ENCODE measurements at places on chromosomes 16 and 17.

DNA sequence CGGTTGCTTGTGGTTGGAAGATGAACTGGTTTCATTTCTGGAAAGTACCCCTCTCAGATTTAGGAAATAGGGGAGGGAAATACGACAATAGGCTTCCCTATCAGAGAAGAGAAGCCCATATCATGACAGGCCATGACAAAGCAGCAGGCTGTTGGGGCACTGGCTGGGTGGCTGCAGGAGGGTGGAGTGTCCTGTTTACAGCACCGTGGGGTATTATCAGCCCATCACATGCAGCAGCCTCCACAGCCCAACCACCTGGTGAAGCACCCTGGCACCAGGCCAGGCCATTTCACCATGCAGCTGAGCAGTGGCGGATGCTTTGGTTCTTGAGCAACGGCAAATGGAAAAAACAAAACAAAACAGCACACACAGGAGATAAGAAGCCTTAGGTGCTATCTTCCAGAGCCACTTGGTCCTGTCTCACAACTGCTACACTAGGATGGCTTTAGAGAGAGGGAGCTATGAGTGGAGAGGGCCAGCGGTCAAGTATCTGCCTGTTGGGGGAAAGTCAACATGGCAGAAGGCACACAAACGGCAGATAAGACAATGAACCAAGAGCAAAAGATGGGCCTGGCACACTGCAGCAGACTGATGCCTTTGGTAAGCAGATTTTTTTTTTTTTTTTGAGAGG is 24.2 kb downstream of the FAM117A start:
- DNase-seq = no peak
- H3K4me1 ChIP-seq = no peaks in the 10 kb centered on the region
- H3K27ac ChIP-seq = no peak overlapping the region
- H3K4me3 ChIP-seq = no peak overlapping the region
- H3K27me3 ChIP-seq = no peaks in the 10 kb centered on the region

GRCh38 chr17:50072130-50072529 is 16.2 kb downstream of the ITGA3 start:
- H3K4me3 ChIP-seq = no peak overlapping the region
- no peaks in the 10 kb centered on the region for H3K36me3 ChIP-seq
- no peaks in the 10 kb centered on the region for H3K4me1 ChIP-seq
- DNase-seq = no peak
- H3K27me3 ChIP-seq = no peaks in the 10 kb centered on the region

DNA sequence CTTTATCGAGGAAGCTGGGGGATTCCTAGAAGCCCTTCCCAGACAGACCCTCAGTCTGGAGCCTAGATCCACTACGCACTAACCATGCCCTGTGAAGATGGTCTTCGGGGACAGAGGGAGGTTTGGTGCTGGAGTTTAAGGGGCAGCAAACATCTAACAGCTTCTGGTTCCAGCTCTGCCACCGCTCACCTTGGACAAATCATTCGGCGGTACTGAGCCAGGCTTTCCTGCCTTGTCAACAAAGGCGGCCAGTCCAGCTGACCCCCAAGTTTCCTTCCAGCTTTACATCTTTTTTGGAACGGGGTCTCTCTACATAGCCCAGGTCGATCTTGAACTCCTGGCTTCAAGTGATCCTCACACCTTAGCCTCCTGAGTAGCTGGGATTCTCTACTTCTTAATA is 369 bp upstream of the GJD3 start:
- DNase-seq = no peak
- H3K4me1 ChIP-seq = peaks cover 13% of the 10 kb centered on the region
- H3K36me3 ChIP-seq = no peaks in the 10 kb centered on the region
- no peak overlapping the region for H3K27ac ChIP-seq
- peaks cover 8% of the 10 kb centered on the region for H3K27me3 ChIP-seq

DNA sequence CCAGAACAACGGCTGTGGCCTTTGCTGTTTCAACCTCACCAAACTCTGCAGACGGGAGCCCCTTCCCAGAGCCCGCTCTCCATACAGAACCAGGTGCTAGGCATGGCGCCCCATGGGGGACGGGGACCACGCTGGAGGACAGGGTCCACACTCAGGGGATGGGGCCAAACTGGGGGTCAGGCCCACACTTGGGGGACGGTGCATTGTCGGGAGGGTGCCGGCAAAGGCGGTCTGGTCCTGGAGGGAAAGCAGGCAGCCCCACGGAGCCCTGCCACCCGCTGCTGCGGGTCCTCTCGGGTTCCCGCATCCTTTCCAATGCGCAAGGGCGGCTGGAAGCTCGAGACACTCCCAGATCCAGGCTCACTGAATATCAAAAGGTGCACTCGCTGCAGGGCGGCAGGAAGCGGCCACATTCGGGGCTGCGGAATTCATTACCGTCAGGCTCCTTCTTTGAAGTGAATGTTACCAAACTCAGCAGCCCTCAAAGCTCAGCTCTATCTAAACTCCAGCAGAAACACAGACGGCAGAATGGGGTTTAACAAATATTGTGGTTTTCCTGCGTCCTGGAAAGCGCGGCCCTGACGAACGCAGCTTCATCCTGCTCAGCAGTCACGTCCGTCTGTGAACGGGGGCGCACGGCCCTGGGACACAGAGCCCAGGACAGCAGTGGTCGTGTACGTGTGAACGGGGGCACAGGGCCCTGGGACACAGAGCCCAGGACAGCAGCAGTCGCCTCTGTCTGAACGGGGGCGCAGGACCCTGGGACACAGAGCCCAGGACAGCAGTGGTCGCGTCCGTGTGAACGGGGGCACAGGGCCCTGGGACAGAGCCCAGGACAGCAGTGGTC is 41.3 kb downstream of the LMF1 start:
- peaks cover 6% of the 10 kb centered on the region for H3K4me1 ChIP-seq
- no peak overlapping the region for H3K4me3 ChIP-seq
- peaks cover 3% of the 10 kb centered on the region for H3K36me3 ChIP-seq
- DNase-seq = no peak

- no peak overlapping the region for H3K4me3 ChIP-seq
- H3K36me3 ChIP-seq = no peaks in the 10 kb centered on the region
- no peak overlapping the region for H3K27ac ChIP-seq
- no peaks in the 10 kb centered on the region for H3K4me1 ChIP-seq
Observed at GRCh38 chr17:72812823-72813222, 279.7 kb downstream of the SLC39A11 start.

GRCh38 chr16:53041320-53042051 is 11.2 kb downstream of the CHD9NB start:
- peak overlapping the region; percentile 40 for H3K27ac ChIP-seq
- H3K36me3 ChIP-seq = no peaks in the 10 kb centered on the region
- no peak for DNase-seq
- H3K4me3 ChIP-seq = no peak overlapping the region

DNA sequence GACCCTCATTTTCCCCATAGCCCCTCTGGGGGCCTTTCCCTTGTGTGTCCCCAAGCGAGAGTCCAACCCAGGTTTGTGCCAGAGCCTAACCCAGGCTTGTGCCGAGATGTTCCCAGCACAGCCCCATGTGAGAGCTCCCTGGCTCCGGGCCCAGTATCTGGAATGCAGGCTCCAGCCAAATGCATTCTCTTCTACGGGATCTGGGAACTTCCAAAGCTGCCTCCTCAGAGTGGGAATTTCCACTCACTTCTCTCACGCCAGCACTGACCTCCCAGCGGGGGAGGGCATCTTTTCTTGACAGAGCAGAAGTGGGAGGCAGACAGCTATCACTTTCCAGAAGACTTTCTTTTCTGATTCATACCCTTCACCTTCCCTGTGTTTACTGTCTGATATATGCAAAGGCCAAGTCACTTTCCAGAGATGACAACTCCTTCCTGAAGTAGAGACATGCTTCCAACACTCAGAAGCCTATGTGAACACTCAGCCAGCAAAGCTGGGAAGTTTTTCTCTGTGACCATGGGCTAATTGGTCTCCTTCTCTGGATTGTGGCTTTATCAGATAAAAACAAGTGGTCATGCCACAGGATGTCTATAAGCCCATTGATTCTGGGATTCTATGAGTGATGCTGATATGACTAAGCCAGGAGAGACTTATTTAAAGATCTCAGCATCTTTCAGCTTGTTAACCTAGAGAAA is 2.5 kb upstream of the CCL2 start:
- H3K4me3 ChIP-seq = no peak overlapping the region
- H3K4me1 ChIP-seq = peaks cover 8% of the 10 kb centered on the region
- no peak overlapping the region for H3K27ac ChIP-seq
- no peak for DNase-seq

- H3K27ac ChIP-seq = no peak overlapping the region
- no peak for DNase-seq
- no peak overlapping the region for H3K4me3 ChIP-seq
- H3K27me3 ChIP-seq = no peaks in the 10 kb centered on the region
- no peaks in the 10 kb centered on the region for H3K36me3 ChIP-seq
- no peaks in the 10 kb centered on the region for H3K4me1 ChIP-seq
Observed at GRCh38 chr17:81110488-81111040, 54.7 kb upstream of the PVALEF start.

DNA sequence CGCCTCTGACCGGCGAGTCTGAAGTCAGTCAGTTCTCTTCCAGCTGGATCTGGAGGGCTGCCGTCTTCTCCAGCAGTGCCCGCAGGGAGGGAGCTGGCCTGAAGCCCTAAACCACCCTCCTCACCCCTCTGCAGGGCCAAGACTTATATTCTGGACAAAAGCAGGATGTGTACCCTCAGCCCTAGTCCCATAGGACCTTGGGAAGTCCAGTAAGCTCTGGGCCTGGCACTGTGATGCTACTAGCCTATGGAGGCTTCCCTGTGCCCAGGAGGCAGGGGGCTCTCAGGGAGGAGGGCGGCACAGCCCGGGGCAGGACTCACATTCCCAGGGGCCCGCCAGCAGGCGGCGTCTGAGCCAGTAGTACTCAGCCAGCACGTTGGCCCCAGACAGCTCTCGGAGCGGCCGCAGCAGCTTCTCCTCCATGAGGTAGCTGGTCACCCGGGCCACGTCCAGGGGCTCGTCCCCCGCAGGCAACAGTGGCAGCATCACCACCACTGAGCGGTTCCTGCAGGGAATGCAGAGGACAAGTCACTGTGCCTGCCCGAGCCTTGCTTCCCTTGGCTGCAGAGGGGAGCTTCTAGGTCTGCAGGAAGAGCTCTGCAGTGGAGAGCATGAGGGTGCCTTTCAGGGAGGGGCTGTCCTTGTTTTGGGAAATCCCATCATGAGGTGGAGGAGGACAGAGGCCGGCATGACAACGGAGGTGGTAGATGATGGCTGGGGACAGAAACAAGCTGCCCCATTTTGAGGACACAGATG is 41.7 kb downstream of the RMI2 start:
- no peak for DNase-seq
- no peaks in the 10 kb centered on the region for H3K27me3 ChIP-seq
- no peak overlapping the region for H3K27ac ChIP-seq
- H3K4me1 ChIP-seq = peaks cover 3% of the 10 kb centered on the region
- no peaks in the 10 kb centered on the region for H3K36me3 ChIP-seq
- H3K4me3 ChIP-seq = no peak overlapping the region

DNA sequence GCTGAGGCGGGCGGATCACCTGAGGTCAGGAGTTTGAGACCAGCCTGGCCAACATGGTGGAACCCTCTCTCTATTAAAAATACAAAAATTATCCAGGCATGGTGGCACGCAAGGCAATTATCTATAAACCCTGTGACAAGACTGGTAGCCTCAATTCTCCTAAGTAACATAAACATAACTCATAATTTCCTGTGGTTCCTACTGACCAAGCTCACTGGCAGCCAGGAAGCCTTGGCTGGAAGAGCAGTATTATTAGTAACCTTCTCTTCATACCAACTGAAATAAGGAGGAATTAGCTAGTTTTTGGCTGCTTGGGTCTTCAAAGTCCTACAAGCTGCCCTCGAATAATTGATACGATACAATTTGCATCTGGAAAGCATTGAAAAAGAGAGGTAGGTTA is 31.6 kb upstream of the LRRC37A3 start:
- H3K27ac ChIP-seq = no peak overlapping the region
- H3K27me3 ChIP-seq = no peaks in the 10 kb centered on the region
- DNase-seq = no peak
- H3K4me1 ChIP-seq = no peaks in the 10 kb centered on the region

GRCh38 chr17:60473788-60474187 is 51.5 kb downstream of the CHCT1 start:
- no peaks in the 10 kb centered on the region for H3K4me1 ChIP-seq
- H3K36me3 ChIP-seq = no peaks in the 10 kb centered on the region
- no peak for DNase-seq
- H3K27me3 ChIP-seq = no peaks in the 10 kb centered on the region

DNA sequence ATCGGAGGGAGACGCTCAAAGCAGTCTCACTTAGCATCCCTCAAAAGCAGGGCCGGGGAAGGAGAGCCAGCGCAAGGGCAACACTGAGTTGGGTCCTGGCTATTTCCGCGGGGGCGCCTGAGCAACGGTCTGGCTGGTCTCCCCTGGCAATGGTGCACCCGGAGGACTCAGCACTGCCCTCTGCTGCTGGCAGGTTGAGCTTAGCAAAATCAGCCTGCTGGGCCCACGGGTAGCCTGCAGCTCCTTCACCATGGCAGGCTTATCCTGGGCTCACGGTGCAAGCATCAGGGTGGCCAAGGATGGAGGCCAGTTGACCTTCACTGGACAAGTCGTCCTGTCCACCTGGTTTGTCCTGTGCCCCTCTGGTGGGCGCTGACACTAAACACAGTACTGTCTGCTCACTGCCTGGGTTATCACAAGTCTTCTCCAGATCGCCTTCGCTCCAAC is 14.4 kb upstream of the ALDH3A1 start:
- no peaks in the 10 kb centered on the region for H3K36me3 ChIP-seq
- no peaks in the 10 kb centered on the region for H3K4me1 ChIP-seq
- no peaks in the 10 kb centered on the region for H3K27me3 ChIP-seq
- no peak overlapping the region for H3K27ac ChIP-seq
- peak; percentile 50 for DNase-seq
- H3K4me3 ChIP-seq = no peak overlapping the region

DNA sequence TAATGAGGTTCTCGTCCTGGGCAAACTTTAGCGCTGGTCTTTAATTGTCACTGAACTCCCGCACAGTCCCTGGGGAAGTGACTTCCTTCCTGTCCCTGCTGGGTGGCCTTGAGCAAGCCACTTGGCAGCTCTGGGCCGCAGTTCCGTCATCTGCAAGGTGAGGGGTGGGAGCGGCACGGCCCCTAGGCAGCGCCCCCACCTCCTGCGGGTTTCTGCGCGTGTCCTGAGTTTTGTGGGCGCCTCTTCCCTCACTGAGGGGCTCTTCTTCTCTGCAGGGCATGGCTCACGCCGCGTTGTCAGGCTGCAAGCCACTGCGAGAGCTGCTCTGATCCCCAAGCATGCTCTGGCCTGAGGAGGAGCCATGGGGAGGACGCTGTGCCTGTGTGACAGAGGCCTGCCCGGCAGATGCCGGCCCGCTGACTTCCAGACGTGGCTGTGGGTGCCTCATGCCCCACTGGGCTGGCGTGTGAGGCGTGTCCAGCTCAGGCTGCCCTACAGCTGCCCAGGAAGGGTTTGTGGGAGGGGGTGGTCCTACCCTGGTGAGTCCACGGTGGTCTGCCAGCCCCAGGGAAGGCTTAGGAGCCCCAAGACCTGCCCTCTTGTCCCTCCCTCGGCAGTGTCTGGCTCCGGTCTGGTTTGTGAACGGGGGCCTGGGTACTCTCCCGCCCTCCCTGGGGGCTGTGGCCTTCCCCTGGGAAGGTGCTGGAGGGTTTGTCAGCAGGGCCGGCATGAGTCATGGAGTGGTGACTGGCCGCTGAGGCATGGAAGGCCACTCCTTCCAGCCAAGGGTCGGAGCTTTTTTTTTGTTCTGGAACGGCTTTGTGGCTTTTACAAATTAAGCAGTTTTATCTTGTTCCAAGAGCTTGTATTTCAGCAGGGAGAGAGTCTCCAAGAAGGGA is 182.0 kb downstream of the SEC14L1 start:
- H3K4me3 ChIP-seq = no peak overlapping the region
- H3K36me3 ChIP-seq = no peaks in the 10 kb centered on the region
- no peaks in the 10 kb centered on the region for H3K27me3 ChIP-seq
- no peak overlapping the region for H3K27ac ChIP-seq
- DNase-seq = no peak

Data from iPS DF 6.9 (cell line).